ENCODE measurements at places on chromosomes 2 and 18.
A peak's percentile ranks its signal among the peaks of the same experiment; 100 is the strongest.

DNA sequence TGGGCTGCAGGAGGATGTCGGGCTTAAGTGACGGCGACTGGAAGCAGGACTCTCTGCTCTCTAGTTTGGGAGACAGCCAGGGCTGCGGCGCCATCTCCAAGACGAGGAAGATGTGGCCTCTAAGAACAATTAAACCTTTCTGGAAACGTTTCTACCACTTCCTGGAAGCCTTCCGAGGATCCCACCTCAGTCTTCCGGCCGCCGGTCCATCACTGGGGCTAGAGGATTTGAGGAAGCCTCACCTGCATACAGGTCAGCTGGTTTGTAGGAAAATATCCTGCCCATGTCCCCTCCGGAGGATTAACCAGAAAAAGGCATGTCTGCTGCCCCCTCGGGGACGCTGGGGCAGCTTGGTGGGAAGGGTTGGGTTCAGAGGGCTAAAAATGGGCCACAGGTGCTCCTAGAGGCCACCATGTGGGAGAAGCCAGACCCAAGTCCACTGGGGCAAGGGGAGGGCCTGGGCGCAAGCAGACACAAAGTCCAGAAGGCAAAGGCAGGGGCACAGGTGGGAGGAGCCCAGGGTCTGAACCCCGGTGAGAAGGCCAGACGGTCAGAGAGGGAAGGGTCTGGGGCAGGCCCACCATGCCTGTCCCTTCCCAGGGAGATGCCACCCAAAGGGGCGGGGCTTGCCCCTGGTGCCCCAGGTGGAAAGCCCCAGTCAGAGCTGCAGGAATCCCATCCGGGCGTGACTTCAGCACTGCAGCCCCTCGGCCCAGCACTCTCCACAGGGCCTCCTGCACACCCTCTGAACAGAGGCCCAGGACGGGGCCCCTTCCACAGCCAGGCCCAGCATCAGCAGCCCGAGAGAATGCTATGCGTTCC, 82.2 kb upstream of the ID2 start:
- no peak for DNase-seq

DNA sequence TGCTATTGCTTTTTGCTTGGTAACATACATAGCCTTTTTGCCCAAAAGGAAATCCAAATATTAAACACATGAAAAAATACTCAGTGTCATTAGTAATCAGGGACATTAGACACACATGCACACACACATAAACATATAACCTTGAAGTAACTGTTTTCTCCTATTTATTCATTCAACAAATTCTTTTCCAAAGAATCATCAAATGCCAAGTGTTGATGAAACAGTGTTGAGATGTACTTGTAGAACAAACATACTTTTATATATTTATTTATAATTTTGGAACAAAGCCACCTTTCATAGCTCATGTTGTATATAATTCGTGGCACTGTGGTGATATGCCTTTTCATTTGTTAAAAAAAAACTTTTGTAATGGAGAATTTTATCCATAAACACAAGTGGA, 81.0 kb downstream of the APLF start:
- DNase-seq, result peak; percentile 24

GRCh38 chr2:229686122-229686919, 28.0 kb downstream of the DNER start:
- DNase-seq, result no peak

GRCh38 chr2:6213056-6213780, 521.0 kb downstream of the SOX11 start:
- DNase-seq, result no peak

GRCh38 chr2:144448389-144449027, 71.4 kb downstream of the ZEB2 start:
- no peak for DNase-seq

- no peak for DNase-seq
Measured at GRCh38 chr2:225042800-225043167, 516 bp upstream of the DOCK10 start.

- DNase-seq, result no peak
Measured at GRCh38 chr2:232328032-232328422, 50.5 kb upstream of the ALPP start.

DNA sequence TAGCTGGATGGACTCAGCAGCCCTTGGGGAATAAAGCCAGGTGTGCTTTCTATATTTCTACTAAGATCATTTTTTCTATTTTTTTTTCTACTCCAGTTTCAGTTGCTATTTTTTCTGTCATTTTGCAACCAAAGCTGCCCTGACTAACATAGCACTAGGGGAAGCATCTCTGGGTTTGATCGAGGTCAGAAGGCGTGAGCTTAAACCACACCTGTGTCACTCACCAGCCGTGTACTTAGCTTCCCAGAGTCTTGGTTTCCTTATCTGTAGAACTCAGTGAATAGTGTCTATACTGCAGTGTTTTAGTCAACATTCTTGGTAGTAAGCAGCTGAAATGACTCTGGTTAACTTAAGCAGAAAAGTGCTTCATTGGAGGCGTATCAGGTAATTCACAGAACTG, 489.6 kb upstream of the SPRED2 start:
- no peak for DNase-seq

GRCh38 chr2:196330645-196331044, 159.3 kb upstream of the STK17B start:
- no peak for DNase-seq

DNA sequence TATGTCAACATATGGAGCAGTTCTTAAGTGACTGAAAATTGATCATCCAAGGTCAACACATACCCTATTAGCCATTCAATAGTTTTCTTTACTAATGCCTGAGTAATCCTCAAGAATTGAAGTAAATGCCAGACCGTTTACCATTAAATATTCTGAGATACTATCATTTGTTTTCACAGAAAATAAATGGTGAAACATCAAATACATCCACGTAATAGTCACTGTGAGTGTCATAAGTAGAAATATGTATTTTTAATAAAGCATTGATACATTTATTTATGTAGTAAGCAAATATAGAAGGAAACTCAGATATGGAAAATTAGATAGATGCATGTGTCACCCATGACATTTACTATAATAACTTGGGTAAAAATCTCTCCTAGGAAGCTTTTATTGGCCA, 927.8 kb upstream of the NRXN1 start:
- DNase-seq, result peak; percentile 20

DNA sequence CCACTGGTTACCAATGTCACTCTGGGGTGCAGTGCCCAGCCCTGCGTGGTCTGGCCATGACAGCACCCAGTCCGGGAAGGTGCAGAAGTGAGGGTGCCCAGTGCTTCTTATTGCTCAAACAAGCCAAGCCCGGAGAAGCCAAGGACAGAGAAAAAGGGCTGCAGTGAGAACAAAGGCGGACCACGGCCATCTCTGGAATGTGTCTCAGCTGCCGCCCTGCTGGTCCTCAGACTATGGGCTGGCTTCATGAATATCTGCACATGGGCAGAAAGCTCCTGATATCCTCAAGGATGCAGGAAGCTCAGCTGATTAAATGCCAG, 28.7 kb downstream of the COPS9 start:
- no peak for DNase-seq

DNA sequence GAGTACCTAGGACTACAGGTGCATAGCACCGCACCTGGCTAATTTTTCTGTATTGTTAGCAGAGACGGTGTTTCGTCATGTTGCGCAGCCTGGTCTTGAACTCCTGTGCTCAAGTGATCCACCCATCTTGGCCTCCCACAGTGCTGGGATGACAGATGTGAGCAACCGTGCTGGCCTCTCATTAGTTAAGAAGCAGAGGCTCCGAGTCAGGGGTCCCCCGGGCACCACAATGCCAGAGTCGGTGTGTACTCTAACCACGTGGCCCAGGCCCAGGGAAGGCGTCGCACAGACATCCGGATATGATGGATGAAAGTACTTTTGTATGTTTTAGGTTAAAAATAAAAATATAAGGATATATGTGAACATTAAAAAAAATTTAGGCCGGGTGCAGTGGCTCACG, 28.3 kb upstream of the HPCAL1 start:
- DNase-seq, result no peak

GRCh38 chr2:100246163-100247145, 75.8 kb downstream of the LONRF2 start:
- peak; percentile 23 for DNase-seq

DNA sequence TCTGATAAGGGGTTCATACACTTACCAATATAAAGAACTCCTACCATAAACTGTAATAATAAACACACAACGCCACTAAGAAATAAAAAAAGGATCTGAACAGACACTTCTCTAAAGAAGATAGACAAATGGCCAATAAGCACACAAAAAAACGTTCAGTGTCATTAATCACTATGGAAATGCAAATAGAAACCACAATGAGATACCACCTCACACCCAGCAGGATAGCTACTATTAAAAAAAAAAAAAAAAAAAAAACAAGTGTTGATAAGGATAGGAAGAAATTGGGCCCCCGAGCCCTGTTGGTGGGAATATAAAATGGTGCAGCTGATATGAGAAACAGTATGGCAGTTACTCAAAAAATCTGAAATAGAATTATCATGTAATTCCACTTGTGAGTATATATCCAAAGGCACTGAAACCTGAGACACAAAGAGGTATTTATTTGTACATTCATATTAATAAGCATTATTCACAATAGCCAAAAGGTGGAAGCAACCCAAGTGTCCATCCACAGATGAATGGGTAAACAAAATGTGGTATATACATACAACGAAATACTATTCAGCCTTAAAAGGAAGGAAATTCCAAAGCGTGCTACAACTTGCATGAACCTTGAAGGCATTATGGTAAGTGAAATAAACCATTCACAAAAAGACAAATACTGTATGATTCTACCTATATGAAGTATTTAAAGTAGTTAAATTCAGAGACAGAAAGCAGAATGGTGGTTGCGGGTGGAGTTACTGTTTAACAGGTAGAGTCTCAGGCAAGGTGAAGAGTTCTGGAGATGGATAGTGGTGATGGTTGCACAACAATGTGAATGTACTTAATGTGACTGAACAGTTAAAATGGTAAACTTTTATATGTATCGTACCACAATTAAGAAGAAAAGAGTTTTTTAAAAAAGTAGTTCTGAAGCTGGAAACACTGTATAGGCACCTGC, 17.9 kb downstream of the REV1 start:
- no peak for DNase-seq

- no peak for DNase-seq
Measured at GRCh38 chr2:34037157-34037556, 438.1 kb upstream of the FAM98A start.

- DNase-seq, result no peak
Measured at GRCh38 chr18:62464266-62464665, 58.6 kb upstream of the ZCCHC2 start.

GRCh38 chr2:106724301-106724794, 161.6 kb downstream of the ST6GAL2 start:
- no peak for DNase-seq

GRCh38 chr2:200352636-200353035, 46.1 kb downstream of the SPATS2L start:
- peak; percentile 64 for DNase-seq

GRCh38 chr2:203340791-203341487, 12.7 kb downstream of the ABI2 start:
- peak; percentile 62 for DNase-seq

All from fibroblast of skin of right quadriceps (primary cell).